ENCODE measurements at places on chromosomes 2 and 18.
A peak's percentile ranks its signal among the peaks of the same experiment; 100 is the strongest.

- DNase-seq = no peak
Measured at GRCh38 chr2:197236816-197237215, 73.8 kb downstream of the ANKRD44 start.

- no peak for DNase-seq
Measured at GRCh38 chr2:206611191-206611590, 31.1 kb upstream of the FAM237A start.

DNA sequence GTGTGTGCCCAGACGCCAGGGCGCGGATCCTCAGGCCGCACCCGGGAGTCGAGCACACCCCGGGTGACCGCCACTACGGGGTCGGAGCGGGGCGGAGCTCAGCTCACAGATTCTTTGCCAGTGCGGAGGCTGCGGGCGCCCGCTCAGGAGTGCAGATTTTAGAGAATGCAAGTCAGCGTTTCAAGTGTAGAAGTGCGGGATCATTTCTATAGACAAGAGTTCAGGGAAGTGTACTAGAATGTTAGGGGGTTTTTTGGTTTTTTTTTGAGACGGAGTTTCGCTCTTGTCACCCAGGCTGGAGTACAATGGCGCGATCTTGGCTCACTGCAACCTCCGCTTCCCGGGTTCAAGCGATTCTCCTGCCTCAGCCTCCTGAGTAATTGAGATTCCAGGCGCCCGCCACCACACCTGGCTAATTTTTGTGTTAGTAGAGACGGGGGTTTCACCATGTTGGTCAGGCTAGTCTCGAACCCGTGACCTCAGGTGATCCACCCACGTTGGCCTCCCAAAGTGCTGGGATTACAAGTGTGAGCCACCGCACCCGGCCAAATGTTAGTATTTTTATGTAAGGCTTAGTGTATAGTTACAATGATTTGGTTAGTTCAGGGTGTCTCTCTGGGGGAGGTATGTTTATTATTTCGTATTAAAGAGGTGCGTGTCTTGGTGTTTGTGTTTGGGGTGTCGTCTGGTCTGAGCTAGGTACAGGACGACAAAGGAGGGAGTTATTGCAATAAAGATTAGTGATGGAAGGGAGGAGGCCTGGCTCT, 619 bp upstream of the FAM168B start:
- no peak for DNase-seq

- peak; percentile 72 for DNase-seq
Measured at GRCh38 chr2:70861777-70862625, 26.4 kb upstream of the CD207 start.

DNA sequence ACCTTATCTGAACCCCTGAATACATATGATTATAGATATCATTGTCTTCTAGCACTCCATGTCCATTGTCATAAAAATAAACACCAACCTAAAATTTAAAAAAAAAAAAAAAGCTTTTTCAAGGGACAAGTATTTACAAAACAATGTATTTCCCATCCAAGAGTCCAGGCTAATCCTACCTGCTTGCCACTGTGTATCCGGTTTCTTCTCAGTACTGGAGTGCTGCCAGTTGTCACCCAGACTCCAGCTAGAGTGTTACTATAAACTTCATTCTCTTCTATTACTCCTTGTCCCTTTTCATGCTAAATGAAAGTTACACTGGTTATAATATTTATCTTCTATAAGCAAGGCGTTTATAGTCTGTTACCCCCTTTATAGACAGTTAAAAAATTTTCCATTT, 35.8 kb downstream of the MSH6 start:
- DNase-seq = no peak

DNA sequence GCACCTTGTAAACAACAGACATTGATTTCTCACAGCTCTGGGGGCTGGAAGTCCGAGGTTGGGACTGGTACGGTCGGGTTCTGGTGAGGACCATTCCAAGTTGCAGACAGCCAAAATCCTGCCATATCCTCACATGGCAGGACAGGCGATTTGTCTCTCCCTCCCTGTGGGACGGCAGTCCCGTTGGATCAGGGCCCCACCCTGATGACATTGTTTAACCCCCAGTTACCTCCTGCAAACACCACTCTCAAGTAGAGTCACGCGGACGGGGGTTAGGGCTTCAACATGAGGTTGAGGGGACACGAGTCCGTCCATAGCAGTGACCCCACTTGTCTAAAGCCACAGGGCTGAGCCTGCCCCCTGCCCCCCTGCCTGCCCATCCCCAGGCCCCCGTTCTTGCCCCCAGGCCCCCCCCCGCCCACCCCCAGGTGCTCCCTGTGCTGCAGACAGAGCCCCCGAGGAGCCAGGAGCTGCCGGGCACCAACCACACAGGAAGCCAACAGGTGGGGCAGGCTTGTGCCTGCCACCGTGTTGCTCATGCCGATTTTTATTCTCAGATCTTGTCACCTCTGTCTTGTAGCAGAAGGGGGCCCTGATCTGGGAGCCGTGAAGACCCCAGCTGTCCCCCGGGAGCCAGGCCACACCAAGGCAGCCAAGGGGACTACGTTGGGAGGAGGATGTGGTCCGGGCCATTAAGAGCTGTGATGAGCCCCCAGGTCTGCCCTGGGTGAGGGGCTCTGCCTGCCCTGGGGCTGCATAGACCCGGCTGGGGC, 82.2 kb downstream of the NFATC1 start:
- no peak for DNase-seq

DNA sequence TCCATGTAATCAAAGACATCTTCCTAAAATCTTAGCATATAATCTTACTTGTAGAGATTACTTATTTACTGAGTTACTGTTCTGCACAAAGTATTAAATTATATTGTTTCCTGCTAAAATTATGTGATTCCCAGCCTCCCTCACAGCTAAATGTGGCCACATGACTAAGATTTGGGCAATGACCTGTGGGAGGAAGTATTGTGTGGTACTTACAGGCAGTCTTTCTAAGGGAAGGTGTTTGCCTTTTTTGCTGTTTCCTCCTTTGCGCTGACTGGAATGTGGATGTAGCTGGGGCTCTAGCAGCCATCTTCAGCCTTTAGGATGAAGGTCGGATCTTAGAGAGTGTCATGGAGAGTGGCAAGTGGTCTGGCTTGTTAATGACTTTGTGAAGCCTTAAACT, 146.3 kb upstream of the APCDD1 start:
- no peak for DNase-seq

- DNase-seq = no peak
Measured at GRCh38 chr2:41992671-41993434, 55.0 kb upstream of the PKDCC start.

GRCh38 chr2:129737660-129738527, 241.6 kb upstream of the RAB6C start:
- DNase-seq = no peak

DNA sequence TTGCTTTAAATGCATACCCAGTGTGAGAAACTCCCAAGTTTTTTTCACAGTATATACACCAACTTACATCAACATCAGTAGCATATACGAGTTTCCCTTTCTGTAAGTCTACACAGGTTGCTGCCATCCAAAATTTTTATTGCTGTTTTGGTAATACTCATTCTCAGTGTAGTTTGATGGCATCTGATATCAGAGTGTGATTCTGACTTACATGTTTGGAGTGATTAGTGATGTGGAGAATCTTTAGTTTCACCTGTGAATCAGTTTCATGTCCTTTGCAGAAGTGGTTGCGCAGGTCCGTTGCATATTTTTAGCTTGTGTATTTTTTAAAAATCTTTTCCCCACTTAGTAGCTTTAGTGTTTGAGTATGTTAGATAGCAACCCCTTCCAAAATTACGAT, 50.1 kb downstream of the CCDC74A start:
- DNase-seq = no peak

DNA sequence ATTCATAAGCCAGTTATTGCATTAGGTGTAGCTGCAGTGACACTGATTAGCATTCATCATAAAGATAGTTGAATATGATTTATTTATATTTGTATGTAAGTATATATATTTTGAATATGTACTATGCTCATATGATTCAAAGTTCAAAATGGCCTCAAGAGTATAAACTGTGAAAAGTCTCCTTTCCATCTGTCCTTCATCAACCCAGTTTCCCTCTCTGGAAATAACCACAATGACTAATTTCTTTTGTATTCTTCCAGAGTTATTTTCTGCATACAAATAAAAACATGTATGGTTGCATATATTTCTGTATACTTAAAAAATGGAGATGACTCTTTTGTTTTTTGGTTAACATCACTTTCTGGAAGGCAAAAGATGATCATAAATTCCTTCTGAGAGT, 95.2 kb downstream of the CAMKMT start:
- DNase-seq = no peak

GRCh38 chr18:23881778-23882177, 132.8 kb upstream of the TTC39C start:
- DNase-seq = no peak

DNA sequence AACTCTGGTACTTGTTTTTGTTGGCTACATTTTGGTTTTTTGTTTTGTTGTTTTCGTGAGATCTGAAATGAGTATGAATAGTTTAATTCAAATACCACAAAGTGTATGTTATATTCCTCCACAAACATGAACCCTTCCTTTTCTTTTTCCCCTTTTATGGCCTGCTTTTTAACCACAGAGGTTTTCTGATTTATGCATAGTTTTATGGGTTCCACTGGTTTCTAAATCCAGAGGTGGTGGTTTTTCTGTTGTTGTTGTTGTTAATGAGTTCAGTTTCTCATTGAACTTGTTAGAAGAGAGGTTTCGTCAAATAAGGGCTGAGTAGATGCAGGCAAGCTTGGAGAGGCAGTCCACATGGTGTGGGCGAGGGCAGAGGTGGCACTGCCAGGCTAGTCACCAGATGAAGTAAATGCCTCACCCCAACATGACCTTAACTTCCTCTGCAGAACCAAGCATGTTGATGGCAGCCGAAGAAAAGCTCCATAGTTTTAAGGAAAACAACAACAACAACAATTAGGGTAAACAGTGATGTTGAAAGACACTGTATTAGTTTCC, 72.5 kb downstream of the RIF1 start:
- DNase-seq = no peak

GRCh38 chr2:105674401-105674800, 70.3 kb upstream of the NCK2 start:
- DNase-seq = no peak

DNA sequence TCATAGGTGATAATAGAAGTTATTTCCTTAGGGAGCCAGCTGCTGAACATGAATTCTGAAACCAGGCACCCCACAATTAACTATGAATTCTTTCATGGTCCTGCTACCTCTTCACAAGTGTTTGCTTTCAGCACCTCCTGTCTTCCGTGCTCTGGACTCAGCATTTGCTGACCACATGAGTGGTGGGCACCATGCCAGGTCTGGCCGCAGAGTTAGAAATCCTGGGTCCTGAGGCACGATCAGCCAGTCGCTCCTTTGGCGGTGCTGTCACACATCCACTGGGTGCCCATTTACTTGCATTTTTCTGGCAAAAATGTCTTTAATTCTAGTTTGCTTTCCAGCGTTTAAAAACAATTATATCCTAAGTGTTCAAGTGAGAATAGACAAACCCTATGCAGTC, 196.4 kb upstream of the PXDN start:
- no peak for DNase-seq

DNA sequence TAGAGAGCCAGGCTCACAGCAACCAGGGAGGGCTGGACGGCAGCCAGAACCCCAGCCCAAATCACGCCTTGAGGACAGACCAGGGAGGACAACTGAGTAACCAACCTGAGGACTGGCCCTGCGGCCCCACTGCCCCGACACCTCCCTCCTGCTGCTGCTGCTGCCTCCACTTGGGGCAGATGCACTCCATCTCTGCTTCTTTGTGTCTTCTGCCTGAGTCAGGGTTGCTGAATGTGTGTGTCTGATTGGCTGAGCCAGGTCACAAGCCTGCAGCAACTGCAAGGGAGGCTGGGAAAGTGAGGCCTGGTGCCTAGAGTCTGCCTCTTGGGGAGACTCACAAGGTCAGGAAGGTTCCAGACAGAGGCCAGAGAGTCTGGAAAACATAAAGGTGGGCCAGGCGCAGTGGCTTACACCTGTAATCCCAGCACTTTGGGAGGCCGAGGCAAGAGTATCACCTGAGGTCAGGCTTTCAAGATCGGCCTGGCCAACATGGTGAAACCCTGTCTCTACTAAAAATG, 83.4 kb downstream of the ZFP36L2 start:
- DNase-seq = no peak

- DNase-seq = no peak
Measured at GRCh38 chr2:219851801-219852481, 224.5 kb downstream of the SLC4A3 start.

DNA sequence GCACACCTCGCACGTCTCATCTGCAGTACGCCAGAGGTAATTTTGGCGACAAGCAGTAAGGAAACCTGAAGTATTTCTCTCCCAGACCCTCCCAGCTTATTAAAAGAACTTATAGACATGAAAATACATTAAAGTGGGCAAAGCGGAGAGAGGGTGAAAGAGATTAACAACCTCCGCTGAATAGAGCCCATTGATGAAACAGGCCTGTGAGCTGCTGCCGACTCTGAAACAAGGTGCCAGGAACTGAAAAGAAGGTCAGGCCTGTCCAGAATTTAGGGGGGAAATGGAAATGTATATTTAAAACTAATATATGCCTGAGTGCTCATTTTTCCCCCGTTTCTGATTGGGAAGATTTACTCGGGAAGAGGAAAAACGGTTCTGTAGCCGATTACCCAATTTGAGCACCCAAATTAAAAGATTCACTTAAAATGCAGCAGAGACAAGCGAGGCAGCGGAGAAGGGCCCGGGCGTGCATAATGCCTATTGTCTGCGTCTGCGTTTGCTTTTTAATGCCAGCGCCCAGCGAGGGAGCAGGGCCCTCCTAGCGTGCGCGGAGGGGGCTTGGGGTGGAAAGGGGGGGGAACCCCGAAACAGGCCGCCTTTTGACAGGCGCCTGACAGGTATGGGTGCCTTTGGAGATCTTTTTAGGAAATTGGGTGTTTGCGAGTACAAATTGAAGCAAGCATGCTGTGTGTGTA, 316.2 kb downstream of the GBX2 start:
- no peak for DNase-seq

DNA sequence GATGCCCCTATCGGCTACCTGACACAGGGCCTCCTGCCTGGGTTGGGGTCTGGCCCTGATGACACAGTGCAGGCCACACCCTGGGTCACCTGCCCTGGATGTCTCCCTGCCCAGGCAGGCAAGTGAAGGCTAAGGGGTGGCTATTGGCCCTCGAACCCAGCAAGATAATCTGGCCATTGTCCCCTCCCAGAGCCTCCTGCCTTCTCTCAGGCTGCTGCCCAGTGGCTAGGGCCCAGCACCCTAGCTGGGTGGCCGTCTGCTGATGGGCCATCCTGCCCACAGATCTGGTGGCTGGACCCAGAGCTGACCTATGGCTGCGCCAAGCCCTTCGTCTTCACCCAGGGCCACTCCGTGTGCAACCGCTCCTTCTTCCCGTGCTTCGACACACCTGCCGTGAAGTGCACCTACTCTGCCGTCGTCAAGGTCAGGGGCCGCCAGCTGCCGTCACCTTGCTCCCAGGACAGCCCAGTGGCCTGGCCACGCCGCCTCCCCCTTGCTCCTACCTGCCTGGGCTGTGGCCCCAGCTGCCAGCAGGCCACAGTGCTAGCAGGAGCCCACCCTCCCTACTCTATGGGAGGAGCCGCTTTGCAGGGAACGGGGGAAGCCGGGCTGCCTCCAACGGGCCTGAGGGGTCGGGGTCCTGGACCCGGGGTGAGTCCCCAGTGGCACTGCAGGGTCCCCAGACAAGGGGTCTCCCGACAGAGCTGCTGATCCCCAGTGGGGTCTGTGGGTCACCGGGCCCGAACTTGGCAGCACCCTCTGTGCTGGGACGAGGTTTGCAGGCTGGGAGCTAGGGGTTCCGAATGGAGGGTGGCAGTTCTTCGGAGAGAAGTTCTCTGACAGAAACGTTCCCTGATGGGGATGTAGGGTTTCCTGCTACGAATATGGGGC, 4.1 kb downstream of the RNPEPL1 start:
- no peak for DNase-seq
